ENCODE measurements at places on chromosomes 1 and 21.

- DNase-seq = no peak
Measured at GRCh38 chr1:208344202-208344857, 100.1 kb upstream of the PLXNA2 start.

DNA sequence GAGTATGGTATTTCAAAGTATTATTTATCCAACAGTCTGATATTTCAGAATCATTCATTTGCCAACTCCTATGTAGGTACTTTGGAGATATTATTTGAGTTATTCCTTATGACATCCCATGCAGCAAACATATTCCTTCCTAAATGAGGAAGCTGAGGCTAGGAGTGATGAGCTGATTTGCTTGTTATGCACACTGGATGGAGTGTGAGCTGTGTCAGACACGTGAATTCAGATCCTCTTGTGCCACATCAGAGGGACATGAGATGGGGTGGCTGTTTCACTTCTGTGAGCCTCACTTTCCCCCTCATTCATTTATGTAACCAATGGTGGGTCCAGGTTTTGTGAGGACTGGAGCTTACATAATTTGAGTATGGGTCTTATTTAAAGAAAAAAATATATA lies 215.9 kb downstream of the DISC1 start:
- no peak for DNase-seq

DNA sequence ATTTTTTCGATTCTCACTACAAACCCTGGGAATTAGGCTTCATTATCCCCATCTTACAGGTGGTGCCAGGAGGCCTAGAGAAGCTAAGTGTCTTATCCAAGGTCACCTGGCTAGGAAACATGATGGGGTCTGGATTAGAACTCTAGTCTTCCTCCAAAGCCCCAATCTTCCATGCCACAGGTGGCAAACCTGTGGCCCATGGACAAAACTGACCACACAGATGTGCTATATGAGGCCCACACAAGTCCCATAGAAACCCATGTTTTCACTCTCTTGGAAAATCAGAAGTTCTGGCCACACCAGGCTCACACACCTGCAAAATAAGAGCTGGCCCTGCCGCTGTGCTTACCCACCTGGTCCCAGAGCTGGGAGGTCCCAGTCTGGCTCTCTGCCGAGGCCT lies 21.6 kb downstream of the VWA5B1 start:
- no peak for DNase-seq

DNA sequence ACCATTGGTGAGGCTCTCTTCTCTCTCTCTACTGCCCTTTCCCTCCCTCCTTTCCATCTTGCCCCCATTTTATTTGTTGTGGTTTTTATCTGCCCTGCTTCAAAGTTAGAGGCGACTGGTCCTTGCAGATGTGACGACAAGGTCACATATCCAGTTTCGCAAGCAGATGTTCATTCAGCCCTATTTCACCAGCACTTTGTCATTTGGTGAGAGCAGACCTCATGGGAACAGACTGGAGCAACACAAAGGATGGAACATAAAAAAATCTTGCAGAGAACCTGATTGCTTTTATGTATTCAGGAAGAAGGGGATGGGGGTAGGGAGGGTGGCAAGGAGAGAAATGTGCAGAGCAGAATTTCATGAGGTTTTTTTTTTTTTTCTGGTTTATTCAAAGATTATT lies 84.3 kb downstream of the ELAVL4 start:
- no peak for DNase-seq

- no peak for DNase-seq
Measured at GRCh38 chr1:100358210-100358609, 5.9 kb downstream of the CDC14A start.

Data from HuH-7.5 (cell line).